Fibroblast of upper back skin (primary cell): ENCODE measurements at places on chromosomes 16 and 17.

DNA sequence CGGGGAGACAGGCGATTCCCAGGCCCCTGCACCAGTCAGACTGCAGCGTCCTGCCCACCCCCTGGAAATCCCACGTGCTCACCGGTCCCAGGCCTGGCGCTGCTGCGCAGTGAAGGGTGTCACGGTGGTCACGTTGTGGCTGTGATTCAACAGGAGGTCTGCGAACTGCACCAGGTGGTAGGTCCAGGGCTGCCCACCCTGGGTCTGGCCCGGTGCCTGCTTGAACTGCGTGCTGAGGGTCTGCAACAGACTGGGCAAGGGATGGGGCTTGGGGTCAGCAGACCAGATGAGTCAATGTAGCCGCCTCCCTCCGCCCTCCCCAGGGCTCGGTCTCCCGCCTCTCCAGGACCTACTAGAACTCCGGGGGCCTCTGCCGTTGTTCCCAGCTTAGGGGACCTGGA is 7.1 kb downstream of the MYBBP1A start:
- DNase-seq: no peak

DNA sequence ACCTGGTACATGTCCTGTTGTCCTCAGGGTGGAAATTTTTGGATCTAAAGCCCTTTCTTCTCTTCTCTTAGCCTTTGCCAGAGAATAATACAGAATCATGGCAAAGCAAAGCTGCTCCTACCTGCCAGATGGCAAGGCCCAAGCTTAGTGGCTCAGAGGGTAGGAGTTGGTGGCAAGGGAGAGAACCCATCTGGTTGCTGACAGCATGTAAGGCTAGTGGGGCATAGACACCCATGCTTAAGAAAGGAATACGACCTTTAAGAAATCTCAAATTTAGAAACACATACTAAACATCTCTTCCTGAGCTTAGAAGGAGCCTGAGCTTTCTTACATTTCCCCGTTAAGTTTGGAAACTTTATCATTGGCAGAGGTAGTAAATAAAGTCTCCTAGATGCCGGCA is 395.0 kb upstream of the SOX9 start:
- DNase-seq: no peak

GRCh38 chr16:50671644-50672260 is 9.4 kb downstream of the SNX20 start:
- no peak for DNase-seq

DNA sequence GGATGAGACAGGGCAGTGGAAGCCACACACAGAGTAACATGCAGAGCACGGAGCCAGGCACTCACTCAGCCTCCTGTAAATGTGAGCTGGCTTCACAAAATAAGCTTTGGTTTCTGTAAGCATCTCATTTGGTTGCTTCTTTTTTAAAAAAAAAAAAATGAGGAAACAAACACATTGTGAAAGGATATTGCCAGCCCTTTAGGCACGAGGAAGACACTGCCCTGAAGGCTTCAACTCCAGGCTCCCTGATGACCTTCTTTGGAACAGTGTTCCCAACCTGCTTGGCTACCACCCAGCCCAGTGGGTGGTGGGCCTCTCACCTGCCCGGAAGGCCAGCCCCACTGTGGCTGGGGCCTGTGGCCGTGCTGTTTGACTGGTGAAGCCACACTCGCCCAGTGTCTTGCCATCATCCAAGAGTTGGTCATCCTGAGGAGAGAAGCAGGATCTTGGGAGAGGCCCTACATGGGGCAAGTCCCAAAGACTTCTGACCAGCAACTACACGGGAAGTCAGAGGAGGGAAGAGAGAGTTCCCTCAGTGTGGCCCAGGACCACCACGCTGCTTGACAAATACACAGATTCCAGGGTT is 1.9 kb downstream of the ELOB start:
- DNase-seq: no peak

GRCh38 chr17:42913522-42913921 is 12.9 kb downstream of the G6PC1 start:
- no peak for DNase-seq

DNA sequence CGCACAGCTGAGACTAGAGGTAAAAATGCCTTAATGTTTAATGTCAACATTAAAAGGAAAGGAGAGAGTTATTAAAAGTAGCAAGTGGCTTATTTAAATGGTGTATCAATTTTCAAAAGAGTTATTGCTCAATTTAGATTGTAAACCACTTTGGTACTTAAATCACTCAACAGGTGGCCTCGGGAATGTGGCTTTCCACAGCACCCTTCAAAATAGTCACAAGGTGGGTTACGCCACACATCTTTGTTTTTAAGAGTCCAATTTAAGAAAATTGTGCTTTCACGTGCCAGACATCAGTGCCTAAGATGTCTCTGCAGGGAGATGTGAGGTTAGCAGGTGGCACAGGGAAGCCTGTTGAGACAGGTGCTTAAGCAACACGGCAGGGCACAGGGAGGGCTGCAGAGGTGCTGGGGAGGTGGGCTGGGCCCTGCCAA is 27.5 kb upstream of the ADCY7 start:
- no peak for DNase-seq

- DNase-seq: no peak
Observed at GRCh38 chr16:17289674-17290635, 180.8 kb downstream of the XYLT1 start.

- no peak for DNase-seq
Observed at GRCh38 chr17:29090750-29091605, 48.0 kb downstream of the PIPOX start.

- no peak for DNase-seq
Observed at GRCh38 chr16:59048876-59049275, 314.8 kb upstream of the GOT2 start.

DNA sequence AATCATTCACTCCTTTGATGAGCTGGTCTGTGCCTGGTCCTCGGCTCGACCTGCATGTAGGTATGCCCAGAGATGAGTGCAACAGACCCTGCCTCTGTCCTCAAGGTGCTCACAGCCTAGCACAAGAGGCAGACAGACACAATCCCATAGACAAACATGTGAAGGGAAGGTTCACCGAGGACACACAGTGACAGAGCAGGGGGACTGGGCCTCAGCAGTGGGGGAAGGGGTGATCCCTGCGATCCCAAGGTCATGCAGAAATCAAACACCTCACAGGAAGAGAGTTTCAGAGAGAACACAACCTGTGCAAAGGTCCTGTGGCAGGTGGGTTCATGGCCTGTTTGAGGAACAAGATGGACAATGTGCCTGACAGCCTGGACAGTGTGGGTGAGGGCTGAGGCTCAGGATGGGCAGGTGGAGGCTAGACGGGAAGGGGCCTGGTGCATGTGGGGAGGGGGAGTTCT is 4.2 kb upstream of the VASN start:
- no peak for DNase-seq

DNA sequence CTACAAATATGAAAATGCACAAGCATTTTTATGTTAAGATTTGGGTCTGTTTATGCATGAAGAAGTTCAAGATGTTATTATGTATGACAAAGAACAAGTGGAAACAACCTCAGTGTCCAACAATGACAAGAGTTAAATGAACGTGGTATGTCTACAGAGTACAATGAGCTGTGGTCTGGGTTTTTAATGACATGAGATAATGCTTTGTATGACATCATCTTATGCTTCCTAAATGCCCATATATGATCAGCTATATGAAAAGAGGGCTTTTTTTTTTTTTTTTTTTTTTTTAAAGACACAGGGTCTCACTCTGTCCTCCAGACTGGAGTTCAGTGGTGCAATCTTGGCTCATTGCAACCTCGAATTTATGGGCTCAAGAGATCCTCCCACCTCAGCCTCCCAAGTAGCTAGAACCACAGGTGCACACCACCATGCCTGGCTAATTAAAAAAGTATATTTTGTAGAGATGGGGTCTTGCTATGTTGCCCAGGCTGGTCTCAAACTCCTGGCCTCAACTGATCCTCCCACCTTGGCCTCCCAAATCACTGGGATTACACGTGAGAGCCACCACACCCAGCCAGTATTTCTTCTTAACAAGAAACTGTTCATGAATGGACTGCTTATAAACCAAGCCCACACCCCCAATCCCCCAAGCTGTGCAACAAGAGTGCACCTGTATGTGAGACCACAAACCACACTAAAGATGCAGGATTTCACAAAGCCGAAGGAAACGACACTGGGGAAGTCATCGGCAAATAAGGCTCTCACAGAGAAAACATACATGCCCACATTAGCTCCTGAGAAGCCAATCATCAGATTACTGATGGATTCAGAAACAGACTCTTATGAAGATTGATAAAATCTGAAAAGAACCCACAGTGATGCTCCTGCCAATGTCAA is 114.5 kb downstream of the CPPED1 start:
- no peak for DNase-seq
